ENCODE measurements at places on chromosomes 16 and 17. TPM values are rescaled to one million over a fixed set of nuclear protein-coding genes. Genes with fewer than 3 reads are reported as not detected.

Gene SLC12A3
- total RNA-seq: not detected

Gene MIEN1
- total RNA-seq: 27.5 TPM

Gene LRRC37A
- total RNA-seq: 2.1 TPM

Gene WSCD1
- total RNA-seq: 0.33 TPM

Gene WIPF2
- 6.7 TPM for total RNA-seq

Measured in melanocyte of skin (primary cell).